ENCODE measurements at places on chromosomes 4 and X.

DNA sequence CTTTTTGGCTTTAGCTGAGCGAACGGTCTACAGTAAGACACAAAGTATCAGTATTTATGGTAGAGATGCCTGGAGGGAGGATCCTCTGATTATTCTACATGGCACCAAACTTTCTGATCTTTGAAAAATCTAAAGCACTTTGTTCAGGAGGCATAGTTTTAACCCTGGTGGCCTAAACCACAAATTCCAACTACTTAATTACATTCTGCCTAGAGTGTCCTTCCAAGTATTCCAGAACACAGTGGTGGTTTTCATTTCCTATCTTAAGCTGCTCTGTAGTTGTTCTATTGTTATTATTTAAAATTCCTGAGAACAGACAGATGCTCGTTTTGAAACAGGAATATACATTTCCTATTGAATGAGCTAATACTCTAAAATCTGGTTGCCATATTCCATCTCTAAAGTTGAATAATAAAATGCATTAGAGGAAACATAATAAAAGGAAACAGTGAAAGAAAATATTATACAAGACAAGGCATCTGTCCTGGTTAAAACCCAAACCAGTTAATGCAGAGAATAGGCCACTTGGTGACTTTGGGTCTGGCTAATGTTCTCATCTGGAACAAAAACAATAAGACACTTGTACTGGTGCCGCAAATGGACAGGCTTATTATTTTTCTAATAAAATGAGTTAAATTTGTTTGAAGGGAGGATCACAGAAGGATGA lies 657.4 kb downstream of the SPRY1 start:
- no peak for DNase-seq

- DNase-seq: no peak
These were observed 180.7 kb downstream of the GUCY2F start for GRCh38 chrX:109301177-109301576.

DNA sequence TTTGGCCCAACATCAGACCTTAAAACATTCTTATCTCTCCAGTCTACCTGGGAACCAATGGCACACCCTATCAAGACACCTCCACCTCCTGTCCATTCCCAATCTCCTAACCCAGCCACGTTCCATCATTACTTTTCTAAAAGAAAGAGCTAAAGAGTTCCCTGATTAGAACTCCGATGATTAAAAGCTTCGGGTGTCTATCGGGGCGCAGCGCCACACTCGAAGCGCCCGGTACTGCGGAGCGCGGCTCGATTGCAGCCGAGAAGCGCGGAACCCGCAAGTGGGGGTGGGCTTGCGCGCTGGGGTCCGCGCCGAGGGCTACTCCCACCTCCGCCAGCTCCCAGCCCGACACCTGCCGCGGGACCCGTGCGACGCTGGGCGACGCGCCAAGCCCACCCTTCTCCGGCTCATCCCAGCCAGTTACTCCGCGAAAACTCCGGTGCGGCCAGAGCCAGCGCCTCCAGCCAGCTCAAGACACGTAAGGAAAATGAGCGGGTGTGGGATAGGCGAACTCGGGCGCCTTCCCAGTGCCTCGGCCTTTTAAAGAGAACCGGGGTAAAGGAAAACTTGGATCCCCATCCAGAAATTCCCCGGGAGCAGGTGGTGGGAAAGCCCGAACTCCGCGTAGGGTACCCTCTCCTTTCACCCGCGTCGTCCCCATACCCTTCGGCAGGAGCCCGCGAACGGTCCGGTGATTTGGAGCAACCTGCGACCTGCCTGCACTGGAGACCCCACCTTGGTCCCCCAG lies 593 bp downstream of the NPY1R start:
- no peak for DNase-seq

GRCh38 chrX:51487960-51488267 lies 8.5 kb downstream of the NUDT11 start:
- no peak for DNase-seq

DNA sequence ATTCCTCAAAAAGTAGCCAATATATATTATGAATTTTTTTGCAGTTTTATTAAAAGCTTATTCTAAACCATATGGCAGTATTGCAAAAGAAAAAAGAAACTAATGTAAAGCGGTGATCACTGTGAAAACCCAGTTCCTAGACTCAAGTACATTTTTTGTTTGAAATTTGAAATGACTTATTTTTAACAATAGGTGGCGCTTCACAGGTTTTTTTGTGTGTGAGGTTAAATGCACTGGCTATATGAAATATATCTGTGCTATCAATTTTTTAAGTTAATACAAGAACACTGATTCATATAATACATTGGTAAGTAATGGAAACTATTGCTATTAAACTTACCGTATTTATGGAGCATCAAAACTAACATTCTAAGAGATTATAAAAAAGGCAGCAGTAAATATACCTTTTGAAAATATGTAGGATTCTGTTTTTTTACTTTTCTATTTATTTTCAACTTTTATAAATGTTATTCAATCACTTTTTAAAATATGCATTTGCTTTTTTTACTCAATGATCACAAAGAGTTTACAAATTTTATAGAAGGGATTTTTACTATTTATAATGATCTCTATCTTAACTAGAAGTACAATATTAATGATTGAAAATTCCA lies 5.6 kb upstream of the SPRY1 start:
- DNase-seq: no peak

DNA sequence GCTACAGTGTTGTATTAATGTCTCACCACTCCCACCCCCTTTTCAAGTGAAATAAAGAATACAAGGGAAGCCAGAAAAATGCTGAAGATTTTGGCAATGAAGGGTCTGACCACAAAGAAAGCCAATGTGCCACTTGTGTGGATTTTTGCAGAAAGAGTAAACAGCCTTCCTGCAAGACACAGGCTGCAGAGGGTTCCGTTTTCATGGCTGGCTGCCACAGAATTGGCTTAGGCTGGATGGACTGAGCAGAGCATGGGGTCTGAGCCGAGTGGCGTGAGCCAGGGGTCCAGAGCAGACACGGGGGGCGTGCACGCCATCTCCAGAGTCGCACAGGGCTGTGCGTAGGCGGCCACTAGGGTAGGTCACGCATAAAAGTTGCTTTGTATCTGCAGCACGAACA lies 69.2 kb downstream of the MTNR1A start:
- no peak for DNase-seq

DNA sequence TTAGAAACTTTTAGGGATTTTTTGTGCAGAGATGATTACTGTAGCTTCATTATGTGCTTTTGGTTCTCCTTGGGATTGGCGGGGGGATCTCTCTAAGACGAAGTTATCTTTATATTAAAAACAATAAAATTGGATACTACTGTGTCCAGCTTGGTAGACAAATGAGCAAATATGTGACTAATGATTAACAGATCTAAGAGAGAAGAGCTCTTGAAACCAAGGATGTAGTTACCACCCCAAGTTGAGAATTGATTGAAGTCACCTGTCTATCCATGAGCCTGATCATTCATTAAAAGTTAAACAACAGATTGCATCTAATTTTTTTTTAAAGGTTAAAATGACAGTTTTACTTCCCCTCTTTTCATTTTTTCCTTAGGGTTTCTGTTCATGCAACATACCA lies 8.7 kb downstream of the PAICS start:
- no peak for DNase-seq

- no peak for DNase-seq
These were observed 391.0 kb downstream of the MAGEB5 start for GRCh38 chrX:26606971-26607370.

DNA sequence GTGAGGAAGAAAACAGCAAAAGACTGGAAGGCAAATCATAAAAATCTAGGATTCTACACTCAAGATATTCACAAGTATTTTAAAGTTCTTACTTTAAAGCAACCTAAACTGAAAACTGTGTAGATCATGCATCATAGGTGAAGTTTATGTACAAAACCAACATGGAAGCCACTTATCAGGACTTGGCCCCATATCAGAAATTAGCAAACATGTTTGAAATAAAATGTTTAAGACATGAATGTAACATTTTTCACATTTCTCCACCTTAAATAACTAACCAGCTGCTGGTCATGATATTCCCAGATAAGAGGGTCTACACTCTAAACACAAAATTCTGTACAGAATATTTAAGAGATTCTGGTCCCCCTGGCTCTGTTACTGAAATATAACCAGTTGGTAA lies 38.5 kb downstream of the APBB2 start:
- DNase-seq: no peak

DNA sequence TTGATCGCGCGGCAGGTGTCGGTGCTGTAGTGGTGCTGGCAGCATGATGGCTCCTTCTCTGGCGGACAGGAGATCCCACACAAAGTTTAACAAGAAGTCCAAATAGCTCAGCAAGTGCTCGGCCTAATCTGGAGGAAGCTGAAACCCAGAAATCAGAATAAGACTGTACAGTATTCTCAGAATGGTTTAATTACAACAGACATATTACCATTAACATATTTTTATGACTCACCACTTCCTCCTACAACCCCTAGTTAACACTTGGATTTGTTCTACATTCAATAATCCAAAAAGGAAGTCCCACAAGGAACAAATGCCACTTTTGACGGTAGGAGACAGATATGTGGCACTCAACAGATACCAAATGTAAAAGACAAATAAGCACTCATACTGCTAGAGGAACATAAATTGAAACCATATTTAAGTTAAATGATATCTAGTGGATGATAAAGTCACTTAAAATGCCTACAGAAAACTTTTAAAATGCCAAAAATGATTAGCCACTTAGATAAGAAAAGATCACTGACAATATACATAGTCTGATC lies 91.2 kb downstream of the HUWE1 start:
- no peak for DNase-seq

DNA sequence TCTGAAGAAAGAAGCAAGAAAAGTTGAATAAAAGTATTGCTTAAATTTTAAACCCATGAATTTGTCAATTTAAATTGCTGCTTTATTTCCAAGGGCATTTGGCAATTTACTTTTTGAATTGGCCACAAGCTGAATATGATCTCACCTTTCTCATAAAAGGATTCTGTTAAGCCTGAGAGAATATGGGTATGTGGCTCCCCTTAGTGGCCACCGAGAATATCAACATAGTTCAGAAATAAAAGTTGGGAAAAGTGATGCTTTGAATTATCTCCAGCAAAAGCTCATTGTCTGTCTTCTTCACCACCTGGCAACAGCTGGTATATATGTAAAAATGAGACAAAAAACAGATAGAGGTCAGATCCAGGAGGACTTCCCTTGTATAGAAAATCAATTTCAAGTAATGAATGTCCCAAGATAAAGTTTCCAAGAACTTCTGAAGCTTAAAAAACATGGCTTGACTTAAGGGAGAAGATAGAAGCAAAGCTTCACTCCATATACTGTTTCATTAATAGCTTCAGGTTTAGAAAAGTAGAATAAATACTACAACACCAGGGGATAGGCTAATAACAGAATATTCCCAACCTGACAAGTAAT lies 290.7 kb upstream of the FAM241A start:
- no peak for DNase-seq
